Nucleus accumbens (tissue), 56 donors: ENCODE measurements at places on chromosomes 1 and 21.
A peak's percentile ranks its signal among the peaks of the same experiment; 100 is the strongest.

DNA sequence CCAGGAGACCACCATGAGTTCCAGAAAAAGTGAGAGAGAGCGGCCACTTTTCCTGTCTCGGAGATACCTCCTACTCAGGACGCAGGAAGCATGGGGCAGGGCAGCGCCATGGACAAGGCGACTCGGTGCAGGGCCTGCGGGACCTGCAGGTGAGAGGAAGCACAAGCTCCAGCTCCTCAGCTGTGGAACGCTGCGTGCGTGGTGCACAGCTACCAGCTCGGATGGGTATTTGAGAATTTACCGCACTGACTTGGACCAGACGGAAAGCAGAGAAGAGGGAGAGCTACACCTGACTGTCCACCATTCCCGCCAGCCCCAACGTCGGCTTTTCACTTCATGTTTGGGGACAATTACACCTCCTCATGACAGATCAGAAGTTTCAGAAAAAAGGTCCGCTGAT is 8.2 kb upstream of the CDK11A start:
- no peak for DNase-seq

GRCh38 chr1:50700214-50700613 is 259.9 kb downstream of the FAF1 start:
- DNase-seq = no peak

DNA sequence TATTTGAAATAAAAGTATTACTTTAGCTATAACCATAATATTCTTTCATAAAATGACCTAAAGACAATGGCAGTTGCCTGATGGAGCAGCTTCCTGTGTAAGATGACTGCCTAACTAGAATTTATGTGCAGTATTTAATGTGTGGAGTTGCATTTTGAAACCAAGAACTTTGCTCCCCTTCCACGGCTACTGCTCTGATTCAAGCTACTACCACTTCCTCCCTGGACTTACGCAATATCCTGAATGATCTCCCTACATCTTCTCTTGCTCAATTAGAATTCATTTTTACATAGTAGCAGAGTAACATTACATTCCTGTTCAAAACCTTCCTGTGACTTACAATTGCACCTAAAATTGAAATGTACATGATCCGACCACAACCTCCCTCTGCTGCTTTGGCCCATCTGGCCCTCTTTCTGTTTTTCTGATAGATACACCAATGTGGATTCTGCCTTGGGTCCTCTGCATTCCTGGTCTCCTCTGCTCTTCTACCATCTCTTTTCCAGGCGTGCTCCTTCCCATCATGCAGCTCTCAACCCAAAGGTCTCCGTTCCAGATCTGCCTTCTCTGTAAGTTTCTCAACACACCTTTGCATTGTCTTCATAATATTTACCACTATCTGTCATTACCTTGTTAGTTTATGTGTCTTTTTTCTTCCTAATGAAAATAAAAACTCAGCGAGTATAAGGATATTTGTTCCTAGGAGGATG is 47.4 kb upstream of the USP25 start:
- DNase-seq = no peak

DNA sequence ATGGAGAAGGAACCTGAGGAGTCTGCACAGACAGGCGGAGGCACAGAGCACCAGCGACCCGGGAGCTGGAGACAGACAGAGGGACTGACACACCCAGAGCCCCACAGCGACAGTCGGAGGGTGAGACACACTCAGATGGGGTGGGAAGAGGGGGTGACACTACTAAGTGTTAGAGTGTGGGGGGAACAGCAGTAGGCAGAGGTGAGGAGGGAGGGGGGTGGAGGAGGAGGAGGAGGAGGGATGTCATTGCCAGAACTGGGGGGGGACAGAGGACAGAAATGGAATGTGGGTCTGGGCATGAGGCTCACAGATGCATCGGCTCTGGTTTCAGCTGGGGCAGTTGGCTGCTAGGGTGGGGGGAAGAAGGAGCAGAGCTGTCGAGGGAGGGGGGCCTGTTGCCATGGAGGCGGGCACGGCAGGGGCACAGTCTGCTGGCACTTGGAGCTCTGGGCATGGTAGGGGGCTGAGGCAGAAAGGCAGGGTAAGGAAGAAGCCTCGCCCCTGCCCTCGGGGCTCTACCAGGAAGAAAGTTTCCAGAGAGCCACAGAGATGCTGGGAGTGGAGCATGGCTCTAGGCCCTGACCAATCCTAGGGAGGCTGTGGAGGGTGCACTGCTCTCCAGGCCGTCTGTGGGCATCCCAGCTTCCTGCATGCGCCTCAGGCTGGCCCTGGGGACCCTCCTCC is 37.3 kb downstream of the AHDC1 start:
- no peak for DNase-seq

DNA sequence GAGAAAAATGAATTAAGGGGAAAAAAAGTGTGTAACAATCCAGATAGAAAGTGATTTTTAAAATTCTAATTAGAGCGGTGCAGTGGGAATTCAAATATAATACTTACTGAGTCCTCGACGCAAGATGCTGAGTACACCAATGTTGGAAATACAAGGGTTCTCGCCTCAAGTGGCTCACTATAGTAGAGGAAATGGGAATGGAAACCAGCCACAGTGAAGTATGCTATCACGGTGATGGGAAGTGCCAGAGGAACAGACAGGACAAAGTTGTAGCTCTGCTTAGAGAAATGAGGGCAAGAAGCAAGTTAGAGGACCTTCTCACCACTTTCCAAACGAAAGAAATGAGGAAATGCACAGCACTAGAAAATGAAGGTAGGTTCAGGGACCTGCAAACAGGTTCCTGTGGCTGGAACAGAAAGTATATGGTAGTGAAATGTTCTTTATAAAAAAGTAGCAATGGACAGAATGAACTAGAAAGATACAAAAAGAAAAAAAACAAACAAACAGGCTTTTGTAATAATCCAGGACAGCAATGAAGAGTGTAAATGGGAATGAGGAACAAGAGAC is 13.5 kb downstream of the EGLN1 start:
- DNase-seq = no peak

- DNase-seq = no peak
Measured at GRCh38 chr1:26418865-26419349, 8.3 kb downstream of the LIN28A start.

DNA sequence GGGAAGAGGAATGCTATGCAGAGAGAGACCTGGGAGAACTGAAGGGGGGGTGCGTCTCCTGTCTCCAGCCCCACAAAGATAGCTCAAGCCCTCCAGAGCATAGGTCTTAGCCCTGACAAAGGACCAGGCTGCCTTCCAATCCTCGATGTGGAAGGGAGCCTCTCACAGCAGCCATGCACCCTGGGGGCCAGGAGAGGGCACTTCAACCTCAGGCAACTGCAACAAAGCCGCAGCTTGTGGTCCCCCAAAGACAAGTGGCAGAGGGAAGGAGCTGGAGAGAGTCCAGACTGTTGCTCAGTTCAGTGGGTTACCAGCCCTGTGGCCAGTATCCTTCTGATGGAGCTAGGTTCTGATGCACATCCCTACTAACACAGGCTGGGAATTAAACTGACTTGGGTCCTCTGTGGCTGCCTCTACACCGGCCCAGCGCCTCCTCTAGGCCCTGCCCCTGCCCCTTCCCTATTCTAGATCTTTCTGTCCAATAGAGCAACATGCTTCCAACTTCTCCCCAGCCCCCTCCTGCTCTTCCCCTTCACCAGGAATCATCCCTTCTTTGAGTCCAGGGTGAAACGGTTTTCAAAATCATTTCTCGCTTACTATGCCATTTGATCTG is 100.7 kb upstream of the SPATA6 start:
- DNase-seq = peak; percentile 53

DNA sequence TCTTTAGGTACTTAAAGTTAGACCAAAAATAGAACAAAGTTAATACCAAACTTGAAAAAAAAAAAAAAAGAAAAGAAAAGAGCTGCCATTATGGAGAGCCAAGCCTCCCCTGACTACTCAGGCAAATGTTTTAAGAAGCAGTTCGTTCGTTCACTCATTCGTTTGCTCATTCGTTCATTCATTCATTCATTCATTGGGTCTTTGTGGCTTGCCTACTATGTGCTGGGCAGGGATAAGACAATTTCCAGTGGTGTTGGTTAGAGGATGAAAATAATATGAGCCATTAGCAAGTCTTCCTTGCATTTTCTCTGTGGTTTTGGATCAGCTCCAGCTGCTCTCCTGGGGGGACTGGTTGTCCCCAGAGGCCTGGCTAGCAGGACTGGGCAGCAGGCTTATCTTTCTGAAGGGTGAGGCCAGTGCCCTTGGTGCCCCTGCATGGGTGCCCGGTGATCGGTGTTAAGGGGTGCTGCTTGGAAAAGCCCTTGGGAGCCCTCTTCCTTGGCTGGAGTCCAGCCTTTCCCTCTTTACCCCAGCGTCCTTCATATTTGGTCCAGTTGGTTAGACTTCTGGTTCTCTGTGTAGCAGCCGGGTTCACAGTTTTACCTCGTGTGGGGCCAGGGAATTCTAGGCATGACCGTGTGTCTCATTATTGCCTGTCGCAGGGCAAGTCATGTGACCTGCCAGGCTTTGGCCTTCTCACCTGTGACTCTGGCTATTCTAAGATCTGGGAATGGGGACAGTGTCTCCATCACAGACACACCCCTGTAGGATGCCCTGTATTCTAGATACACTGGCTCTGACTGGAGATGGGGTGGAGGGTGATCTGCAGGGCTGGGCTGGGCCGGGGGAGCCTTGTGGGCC is 32.8 kb downstream of the LHX4 start:
- DNase-seq = no peak

DNA sequence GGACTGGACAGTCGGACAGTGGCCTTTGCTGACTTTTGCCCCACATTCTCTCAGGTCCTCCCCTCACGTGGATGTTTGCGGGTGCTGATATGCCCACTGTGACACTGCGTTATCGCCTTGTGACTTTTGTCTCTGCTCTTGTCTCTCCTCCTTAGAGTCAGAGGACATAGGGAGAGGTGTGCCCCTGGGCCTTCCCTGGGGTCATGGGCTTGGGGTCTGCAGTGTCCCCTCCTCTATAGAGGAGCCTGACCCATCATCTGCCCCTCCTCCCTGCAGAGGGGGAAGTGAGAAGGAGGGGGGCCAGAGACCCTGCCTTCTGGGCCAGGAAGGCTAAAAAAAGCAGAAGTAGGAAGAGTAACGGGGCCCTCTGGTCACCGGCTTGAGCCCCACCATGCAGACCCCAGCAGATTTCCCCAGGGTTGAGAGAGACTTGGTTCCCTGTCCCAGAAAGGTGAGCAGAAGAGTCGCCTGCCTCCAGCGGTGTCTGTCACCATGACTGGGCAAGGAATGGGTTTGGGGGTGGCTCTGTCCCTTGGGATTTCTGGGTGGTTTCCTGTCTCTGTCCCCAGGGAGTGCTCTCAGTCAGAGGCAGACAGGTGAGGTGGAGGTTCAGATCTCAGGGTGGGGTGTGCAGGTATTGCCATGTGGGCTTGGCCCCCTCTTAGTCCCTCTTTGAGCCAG is 13.3 kb downstream of the RPS6KA1 start:
- no peak for DNase-seq

DNA sequence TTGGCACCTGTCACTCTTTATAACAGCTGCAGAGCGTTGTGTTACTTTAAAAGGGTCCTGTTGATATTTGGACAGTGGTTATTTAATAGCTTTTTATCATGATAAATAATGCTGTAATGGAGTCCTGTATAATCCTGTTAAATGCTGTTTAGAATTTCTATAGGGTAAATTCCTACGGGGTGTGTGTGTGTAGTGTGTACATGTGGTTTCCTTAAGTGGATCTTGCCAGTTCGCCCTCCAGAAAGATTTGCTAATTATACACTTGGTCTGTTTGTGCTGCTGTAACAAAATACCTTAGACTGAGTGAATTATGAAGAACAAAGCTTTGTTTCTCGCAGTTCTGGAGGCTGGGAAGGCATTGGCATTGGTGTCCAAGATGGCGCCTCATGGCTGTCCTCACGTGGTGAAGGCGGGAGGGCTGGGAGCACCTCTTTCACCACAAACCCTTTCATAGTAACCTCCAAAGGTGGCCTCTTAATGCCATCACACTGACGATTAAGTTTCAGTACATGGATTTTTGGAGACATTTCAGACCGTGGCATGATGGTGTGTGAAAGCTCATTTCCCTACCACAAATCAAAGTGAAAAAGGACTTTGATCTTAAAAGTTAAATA is 11.2 kb downstream of the PRMT2 start:
- DNase-seq = no peak

DNA sequence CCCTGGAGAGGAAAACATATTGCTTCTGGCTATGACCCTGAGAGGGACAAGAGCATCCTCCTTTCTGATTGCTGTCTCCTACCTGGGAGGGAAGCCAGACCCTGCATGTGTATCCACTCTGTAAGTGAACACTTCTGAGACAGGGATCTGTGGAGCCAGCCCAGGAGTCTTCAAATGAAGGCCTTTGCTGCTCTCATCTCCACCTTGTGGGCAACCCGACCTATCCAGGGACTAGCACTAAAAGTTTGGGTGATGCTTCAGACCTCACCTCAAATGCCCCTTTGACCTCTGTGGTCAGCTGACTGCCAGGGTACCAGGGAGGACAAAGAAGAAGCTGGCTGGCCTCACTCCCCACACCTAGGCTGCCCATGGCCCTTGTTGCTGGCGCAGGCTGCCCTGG is 64.7 kb downstream of the KCND3 start:
- no peak for DNase-seq

- DNase-seq = no peak
Measured at GRCh38 chr1:172776071-172776470, 117.2 kb downstream of the FASLG start.

DNA sequence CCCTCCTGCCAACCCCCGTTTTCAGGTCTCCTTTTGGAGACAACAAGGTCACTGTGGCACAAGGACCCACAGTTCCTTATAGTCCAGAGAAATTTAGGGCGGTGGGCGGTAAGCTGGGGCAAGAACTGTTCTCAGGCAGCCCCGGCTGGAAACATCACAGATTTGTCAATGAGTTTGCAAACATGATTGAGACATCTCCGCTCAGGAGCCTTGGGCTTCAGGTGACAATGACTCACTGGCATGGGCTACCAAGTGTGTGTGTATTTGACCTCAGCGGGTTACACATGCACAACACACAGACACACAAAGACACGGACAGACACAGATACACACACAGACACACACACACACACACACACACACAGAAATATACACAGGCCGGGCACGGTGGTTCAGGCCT is 58.2 kb upstream of the ABCG1 start:
- no peak for DNase-seq

DNA sequence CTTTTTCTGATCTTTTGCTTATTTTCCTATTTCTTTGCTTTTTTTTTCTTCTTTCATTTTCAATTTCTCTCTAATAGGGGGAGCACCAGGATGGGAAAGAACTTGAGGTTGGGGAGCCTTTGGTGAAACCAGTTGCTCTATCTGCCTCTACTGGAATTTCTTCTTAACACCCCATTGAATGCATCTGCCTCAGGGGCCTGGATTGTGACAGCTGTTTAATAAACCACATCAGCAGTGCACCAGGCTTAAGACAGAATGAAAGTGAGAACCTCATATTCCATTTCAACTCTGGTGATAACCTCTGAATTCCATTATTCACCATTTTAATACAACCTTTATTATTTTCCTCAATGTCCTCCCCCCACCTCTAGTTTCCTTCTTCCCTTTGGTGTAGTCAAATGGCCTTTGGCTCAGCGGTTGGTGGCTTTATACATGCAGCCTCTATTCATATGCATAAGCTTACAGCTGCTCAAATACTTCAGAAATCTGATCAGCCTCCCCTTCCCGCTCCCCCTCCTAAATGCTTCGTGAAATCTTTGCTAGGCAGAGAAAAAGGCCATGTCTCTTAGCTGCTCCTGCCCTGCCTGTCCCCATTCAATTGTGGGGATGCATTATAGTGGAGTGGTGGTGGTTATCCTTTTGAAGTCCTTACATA is 537.3 kb upstream of the PLXNA2 start:
- DNase-seq = no peak
